NCI-H345 (cell line): ENCODE measurements at places on chromosomes 12 and 14.

- DNase-seq: peak; percentile 80
Measured at GRCh38 chr12:66648033-66648735, 30.7 kb downstream of the GRIP1 start.

DNA sequence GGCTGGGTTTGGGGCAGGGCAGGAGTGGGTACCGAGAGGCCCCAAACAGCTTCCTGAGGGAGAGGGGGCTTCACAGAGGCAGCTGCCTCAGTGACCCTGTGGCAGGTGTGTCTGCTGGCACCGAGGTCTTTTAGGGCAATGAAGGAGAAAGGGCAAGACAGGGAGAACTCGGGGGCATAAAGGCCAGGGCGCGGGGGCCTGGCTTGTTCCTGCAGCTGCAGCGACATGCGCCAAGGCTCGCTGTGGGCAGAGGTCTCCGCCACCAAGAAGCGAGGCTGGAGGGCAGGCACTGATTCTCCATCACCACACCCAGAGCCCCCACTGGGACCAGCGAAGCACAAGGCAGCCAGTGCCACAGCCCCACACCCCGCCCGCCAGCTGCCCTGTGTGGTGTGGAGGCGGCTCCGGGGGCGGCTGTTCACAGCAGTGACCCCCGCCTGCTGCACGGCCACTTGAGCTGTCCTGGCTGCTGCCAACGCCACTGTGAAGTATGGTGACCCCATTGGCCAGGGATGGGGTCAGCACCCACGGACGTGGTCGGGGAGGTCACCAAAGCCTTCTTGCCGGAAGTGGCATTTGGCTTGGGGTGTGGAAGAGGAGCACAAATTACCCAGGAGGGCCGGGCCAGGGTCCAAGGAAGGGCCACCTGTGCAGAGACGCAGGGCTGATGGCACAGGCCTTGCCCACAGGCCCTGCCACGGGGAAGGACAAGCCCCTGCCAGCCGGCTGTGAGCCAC lies 16.4 kb downstream of the BAG5 start:
- no peak for DNase-seq

GRCh38 chr12:26273811-26274210 lies 78.4 kb downstream of the SSPN start:
- DNase-seq: no peak

DNA sequence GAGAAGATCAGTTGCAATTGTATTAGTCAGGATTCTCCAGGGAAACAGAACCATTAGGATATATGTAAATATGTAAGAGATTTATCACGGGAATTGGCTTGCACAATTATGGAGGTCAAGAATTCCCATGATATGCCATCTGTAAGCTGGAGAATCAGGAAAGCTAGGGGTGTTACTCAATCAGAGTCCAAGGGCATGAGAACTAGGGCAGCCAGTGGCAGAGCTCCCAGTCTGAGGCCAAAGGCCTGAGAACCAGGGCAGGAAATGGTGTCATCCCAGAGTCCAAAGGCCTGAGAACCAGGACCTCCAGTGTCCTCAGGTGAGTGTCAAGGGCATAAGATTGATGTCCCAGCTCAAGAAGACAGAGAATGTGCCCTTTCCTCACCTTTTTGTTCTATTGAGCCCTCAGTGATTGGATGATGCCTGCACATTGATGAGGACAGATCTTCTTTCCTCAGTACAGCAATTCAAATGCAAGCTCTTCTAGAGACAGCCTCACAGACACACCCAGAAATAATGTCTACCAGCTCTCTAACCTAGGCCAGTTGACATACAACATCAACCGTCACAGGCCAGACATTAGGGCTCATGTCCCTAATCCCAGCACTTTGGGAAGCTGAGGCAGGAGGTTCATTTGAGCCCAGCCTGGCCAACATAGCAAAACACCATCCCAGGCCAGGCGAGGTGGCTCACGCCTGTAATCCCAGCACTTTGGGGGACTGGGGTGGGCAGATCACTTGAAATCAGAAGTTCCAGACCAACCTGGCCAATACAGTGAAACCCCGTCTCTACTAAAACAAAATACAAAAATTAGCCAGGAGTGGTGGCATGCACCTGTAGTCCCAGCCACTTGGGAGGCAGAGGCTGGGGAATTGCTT lies 34.9 kb upstream of the ZNF740 start:
- no peak for DNase-seq

- peak; percentile 32 for DNase-seq
Measured at GRCh38 chr14:57389646-57390036, 745 bp upstream of the NAA30 start.

DNA sequence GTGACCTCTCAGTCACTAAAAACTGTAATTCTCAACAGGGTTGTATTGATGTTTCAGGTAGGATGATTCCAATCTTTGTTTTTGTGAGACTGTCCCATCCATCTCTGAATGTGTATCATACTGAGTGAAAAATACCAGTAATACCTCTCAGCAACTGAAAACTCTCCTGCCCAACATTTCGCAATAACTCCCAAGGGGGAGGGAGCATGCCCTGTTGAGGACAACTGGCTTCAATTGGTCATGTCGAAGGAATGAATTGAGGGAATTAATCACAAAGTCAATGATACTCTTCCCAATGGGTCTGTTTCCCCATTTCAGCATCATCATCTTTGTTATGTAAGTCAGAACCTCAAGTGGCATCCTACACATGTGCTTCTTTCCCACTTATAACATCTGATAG lies 102.4 kb upstream of the E2F7 start:
- no peak for DNase-seq

DNA sequence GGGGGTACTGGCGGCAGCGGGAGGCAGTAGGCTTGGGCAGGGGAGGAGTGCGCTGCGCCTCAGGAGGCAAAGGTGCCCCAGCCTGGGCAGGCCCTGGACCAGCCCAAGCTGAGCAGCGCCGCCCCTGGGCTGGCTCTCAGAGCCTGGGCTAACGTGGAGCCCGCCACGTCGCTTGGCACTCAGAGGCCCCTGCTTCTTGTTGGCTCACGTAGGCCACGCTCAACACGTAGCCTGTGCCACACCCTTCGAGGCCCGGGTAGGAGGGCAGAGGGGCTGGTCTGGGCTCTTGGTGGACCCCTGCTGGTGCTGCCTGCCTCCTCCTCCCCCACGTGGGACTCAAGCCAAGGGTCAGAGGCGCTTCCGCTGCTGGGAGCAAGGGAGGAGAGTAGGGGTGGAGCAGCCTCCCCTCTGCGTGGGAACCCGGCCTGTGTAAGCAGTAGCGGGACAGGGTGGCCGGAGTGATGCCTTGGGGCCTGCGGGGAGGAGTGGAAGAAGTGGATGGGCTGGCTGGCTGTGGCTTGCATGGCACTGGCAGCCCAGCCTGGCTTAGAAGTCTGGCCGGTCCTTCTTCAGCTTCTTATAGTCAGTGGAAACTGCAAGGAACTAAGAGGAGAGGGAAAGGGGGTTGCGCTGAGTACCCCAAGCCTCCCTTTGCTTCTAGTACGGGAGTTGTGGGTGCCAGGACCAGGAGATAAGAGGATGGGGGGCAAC lies 5.7 kb downstream of the SHMT2 start:
- DNase-seq: no peak

DNA sequence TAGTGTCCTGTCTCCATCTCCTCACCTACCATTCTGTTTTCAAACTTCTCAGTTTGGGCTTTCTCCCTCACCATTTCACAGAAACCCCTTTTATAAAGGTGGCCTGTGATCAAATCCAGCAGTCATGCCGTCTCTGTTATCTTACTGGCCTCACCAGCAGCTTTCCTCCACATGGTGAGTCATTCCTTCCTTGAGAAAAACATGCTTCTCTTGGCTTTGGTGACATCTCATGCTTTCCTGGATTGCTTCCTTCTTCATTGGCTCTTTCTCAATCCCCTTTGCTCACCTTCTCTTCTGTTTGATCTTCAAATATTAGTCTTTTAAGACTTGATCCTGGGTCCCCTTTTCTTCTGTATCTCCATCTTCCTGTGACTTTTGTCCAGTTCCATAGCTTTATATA lies 164.9 kb downstream of the ANO4 start:
- DNase-seq: no peak

DNA sequence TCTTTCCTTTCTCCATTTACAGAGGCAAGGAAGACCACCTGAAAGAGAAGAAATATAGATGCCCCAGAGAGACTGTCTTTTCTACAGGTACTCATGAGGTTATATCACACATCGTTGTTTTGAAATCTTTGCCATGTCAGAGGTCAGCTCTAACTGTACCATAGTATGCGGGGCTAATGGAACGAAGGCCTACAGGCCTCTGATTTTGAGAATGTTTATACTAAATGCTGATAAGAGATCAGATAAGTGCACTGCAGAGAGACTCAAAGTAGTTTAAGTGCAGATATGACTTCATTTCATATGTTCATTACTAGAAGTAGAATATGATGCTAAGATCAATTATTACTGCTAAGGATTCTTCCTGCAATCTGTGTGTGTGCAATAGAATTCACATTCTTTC lies 1005.0 kb downstream of the GALC start:
- DNase-seq: no peak

GRCh38 chr12:12491606-12492005 lies 71.1 kb downstream of the DUSP16 start:
- DNase-seq: no peak

- DNase-seq: no peak
Measured at GRCh38 chr12:120327593-120327992, at the start of gene PLA2G1B. TSS of gene PLA2G1B (minus strand) at chr12:120327779. CDS start at chr12:120327753, 26 bp downstream.
